ENCODE measurements at places on chromosomes 3 and 15.
A peak's percentile ranks its signal among the peaks of the same experiment; 100 is the strongest.

DNA sequence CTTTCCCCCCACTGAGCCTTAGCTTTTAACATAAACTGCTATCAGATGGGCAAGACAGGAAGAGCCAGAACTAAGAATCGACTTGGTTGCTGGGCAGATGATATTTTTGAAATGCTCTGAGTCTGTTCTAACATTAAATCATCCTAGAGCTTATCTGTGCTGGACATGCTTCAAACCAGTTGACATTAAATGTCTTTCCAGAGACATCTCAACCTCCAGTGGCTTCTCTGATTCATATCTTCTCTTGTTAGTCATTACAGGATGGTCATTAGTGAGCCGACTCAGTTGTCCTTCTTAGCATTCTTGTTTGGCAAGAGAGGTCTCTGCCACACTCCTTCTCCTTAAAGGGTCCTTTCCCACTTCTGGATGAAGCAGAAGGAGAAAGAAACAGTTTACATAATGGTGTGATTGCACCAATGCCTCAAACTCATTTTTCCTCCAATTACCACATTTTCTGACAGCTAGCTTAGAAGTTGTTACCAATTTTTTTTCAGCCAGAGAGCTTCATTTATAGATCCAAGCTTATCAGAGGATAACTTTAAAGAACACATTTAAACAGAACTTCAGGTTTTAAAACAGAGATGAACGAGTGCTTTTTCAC is 21.7 kb upstream of the SYN2 start:
- DNase-seq, result no peak

- no peak for DNase-seq
These were observed 880 bp upstream of the CHRNA7 start for GRCh38 chr15:32029409-32029861.

DNA sequence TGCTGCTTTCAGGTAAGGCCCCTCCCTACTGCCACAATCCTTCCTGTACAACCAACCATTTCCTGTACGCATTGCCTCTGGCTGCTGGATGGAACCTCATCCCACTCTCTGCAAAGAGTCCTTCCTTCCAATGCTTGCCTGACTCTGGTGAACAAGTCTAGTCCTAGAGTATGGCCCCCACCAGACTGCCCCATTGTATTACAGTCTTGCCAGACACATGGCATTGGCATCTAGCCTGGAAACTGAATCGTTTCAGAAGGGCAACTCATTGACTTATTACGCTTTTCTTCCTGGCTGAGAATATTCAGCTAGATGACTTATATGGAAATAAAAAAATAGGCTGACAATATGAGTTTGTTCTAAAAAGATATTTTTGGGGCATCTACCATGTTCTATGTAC is 170.3 kb downstream of the SUCLG2 start:
- DNase-seq, result peak; percentile 45

GRCh38 chr3:128084675-128085021 is 32.4 kb downstream of the SEC61A1 start:
- DNase-seq, result no peak

DNA sequence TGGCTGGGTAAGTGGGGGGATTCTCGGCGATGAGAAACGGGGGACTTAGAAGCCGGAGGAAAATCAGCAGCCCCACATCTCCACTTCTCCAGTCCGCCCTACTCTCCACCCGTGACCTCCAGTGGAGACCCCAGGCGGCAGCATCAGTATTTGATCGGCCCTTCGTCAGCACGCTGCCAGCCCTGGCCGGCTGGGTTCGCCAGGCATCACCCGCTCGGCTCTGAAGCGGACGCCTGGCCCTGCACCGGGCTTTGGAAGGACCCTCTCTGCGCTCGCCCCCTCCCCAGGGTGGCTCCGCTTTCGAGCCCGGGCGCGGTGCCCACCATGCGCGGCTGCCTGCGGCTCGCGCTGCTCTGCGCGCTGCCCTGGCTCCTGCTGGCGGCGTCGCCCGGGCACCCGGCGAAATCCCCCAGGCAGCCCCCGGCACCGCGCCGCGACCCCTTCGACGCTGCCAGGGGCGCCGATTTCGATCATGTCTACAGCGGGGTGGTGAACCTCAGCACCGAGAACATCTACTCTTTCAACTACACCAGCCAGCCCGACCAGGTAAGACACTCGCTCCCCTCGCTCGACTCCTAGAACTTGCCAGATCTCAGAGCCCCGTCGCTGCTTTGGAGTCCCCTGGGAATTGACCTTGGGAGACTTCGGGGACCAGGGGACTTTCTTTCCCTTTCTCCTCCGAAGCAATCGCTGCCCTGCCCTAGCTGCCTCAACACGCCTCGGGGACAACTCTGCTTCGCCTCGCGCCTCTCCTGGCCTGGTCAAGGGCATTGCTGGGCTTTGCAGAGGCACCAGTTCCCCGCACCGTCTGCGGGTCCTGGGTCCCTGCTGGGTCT is 561 bp downstream of the SIDT1 start:
- DNase-seq, result no peak

GRCh38 chr3:172816281-172816680 is 65.8 kb downstream of the ECT2 start:
- DNase-seq, result no peak

- DNase-seq, result no peak
These were observed 2.1 kb downstream of the IDH2 start for GRCh38 chr15:90099868-90100831.

DNA sequence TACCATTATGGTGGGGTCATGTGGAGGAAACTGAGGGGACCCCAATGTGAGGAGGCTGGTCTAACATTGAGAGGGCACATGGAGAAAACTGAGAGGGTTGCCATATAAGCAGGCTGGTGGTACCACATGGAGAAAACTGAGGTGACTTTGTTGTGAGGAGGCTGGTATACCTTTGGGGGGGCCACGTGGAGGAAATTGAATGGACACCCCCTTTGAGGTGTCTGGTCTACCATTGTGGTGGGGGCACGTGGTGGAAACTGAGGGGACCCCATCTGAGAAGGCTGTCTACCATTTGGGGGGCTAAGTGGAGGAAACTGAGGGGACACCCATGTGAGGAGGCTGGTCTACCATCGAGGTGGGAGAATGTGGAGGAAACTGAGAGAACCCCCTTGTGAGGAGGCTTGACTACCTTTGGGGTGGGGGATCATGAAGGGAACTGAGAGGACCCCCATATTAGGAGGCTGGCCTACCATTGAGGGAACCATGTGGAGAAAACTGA is 163.8 kb downstream of the FBLN2 start:
- DNase-seq, result no peak

GRCh38 chr3:169268286-169268776 is 395.2 kb downstream of the MECOM start:
- DNase-seq, result no peak

- DNase-seq, result no peak
These were observed 281.7 kb downstream of the ROBO2 start for GRCh38 chr3:77321646-77322045.

- no peak for DNase-seq
These were observed 51.5 kb downstream of the IGF1R start for GRCh38 chr15:98699591-98700424.

DNA sequence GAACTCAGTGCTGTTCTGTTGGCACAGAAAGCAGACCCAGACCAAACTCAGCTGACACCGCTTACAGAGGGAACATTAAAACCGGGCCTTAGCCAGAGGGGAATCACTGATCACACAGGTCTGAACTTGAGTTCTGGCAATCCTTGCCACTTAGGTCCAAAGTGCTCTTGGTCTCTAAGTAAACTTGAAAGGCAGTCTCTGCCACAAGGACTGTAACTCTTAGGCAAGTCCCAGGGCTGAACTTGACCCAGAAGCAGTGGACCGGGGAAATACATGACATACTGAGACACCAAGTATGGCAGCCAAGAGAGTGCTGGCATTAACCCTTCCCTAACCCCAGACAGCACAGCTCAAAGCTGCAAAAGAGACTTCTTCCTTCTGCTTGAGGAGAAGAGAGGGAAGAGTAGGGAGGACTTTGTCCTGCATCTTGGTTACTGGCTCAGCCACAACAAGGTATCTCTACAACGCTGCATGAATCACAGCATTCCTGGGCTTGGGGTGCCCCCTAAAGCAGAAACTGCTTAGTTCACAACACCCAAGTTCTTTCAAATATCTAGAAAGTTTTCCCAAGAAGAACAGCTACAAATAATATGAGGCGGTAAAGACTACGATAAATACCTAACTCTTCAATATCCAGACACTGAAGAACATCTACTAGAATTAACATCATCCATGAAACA is 32.5 kb downstream of the NAALADL2 start:
- DNase-seq, result no peak

GRCh38 chr15:49406352-49407118 is 16.5 kb upstream of the FGF7 start:
- DNase-seq, result no peak
